ENCODE measurements at places on chromosomes 12 and 14. TPM values are rescaled to one million over a fixed set of nuclear protein-coding genes. Genes with fewer than 3 reads are reported as not detected.
A peak's percentile ranks its signal among the peaks of the same experiment; 100 is the strongest.

GRCh38 chr12:14878488-14878887 is 7.2 kb downstream of the MGP start:
- no peak for DNase-seq

DNA sequence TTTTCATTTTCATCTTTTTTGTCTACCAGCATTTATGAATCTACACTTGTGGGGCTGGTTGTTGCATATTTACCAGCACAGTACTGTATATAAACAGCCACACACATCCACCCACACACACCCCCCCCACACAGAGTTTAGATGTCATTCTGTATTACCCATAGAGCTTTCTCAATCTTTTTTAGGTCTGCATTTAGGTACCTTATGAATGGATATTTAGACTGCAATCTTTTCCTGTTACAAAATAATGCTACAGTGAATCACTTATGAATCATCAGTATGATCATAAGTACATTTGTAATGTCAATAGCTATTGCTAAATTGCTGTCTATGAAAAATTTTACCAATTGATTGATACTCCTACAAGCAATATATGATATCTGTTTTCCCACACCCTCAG is 67.3 kb upstream of the STK38L start:
- no peak for DNase-seq

- DNase-seq, result peak; percentile 72
Observed at GRCh38 chr14:22887260-22887989, 4.4 kb downstream of the REM2 start.

- no peak for DNase-seq
Observed at GRCh38 chr14:55739967-55740648, 160.1 kb downstream of the KTN1 start.

DNA sequence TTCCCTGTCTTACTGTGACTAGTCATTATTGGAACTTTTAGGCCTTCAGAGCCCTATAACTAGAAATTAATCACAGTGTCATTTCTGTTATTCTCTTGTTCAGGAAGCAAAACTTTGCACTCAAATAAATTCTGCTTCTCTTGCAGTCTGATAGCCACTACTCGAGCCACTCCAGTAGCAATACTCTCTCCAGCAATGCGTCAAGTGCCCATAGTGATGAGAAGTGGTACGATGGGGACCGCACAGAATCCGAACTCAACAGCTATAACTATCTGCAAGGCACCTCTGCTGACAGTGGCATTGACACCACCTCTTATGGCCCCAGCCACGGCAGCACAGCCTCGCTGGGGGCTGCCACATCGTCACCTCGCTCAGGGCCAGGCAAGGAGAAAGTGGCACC is 223.2 kb upstream of the RGS6 start:
- DNase-seq, result no peak

TAS2R7 gene
- not detected for polyA plus RNA-seq

DNA sequence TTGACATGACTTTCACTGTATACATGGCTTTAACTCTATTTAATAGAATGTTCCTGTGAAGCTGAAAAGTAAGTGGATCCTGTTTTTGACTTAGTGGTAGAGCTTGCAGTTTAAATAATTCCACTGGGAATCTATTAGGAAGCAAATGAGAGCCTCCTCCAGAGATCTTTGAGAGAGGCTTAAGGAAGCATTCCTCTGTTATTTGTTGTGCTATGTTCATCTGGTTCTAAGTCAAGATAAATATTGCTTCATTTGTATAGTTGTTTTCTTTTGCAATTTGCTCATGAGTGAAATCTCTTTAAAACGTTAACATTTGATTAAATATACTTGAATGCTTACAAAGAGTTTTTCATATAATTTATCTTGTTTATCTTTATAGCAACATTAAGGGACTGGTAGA is 70.4 kb downstream of the TMTC2 start:
- no peak for DNase-seq
